Lower leg skin (tissue), 4 donors: ENCODE measurements at places on chromosomes 2 and 18. TPM values are rescaled to one million over a fixed set of nuclear protein-coding genes. Genes with fewer than 3 reads are reported as not detected.

FAM110C gene
- 28.8 TPM for total RNA-seq

DNA sequence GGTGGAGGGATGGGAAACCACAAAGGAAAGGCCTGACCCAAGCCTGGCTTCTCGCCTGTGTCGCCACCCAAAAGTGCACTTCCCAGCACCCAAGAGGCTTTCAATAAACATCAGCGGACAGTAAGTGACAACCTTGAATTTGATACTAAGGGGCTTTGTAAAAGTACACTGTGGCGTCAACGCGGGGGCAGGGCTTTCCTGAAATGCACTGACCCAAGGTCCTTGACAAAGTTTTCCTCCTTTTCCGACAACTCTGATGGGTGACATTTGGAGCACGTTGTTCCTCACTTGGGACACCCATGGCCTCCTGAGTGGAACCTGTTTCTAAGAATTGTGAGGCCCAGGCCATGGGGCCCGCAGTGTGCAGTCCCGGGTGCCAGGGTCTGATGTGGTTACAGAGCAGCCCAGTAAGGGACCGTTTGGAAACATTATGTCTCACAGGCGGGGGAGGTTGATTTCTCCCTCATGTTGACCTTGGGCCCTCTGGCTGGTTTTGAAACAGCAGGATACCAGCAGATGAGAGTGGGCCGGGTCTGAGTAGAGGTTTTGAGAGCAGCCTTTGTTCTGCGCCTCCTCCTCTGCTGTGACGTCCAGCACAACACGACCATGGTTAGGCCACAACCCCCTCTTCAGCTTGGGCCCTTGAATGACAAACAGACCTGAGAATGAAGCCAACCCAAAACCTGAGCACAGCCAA lies 2.8 kb upstream of the ZBTB14 start:
- DNase-seq = no peak

PAX8 gene
- 3.6 TPM for total RNA-seq

GRCh38 chr18:33833842-33834241 lies 255.8 kb downstream of the ASXL3 start:
- no peak for DNase-seq

GRCh38 chr18:32450026-32450691 lies 20.5 kb downstream of the GAREM1 start:
- no peak for DNase-seq

SULT1C4 gene
- total RNA-seq = 0.79 TPM

DNA sequence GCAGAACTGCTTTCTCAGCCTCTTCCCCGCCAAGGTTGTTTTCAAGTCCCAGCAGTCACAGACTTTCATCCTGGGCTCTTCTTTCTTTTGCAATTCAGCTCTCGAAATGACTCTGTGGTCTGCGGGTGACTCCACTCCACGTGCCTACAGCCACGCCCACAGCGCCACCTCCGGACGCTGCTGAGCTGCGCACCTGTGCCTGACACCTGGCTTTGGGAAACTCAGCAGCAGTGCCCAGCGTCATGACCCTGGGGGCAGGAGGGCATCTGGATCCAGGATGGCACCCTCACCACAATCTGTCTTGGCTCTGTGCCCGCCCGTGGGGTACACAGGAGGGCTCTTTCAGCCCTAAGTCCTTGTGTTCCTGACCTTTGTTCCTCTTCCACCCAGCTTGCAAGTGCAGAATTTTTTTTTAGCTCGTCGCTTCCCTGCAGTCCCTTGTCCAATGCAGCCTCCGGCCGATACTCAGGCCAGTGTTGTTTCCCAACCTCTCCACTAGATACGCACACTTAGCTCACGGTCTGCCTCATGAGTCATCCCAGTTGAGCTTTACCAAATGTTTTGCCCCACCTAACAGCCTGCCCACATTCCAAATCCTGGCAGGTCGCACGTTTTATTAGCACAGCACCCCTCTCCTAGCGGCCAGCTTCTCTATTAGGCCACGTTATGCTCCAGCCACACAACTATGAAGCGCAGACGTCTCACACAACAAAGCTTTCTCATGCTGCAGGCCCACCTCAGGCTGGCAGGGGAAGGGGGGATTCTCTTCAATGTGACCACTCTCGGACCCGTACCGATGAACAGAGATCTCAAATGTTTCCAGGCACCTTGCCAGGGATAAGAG lies 6.5 kb upstream of the CAPN10 start:
- no peak for DNase-seq

DNA sequence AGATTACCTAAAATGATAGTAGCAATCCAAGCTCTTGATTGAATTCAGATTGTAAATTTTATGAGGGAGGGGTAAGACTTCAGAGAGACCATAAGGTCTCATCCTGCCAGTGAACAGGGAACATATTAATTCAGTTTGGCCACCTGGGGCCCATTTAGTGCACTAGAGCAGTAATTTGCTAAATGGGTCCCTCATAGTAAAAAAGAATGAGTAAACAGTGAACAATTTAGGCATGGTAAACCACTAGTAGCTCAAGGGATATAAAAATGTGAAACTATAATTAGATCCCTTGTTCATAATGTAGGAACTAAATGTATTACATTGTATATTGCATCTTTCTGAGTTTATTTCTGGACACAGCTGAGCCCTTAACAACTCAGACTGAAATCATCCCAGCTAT lies 4.9 kb upstream of the PHLPP1 start:
- DNase-seq = no peak

GRCh38 chr2:67186326-67186725 lies 210.8 kb upstream of the ETAA1 start:
- no peak for DNase-seq

RESP18 gene
- not detected for total RNA-seq

DNA sequence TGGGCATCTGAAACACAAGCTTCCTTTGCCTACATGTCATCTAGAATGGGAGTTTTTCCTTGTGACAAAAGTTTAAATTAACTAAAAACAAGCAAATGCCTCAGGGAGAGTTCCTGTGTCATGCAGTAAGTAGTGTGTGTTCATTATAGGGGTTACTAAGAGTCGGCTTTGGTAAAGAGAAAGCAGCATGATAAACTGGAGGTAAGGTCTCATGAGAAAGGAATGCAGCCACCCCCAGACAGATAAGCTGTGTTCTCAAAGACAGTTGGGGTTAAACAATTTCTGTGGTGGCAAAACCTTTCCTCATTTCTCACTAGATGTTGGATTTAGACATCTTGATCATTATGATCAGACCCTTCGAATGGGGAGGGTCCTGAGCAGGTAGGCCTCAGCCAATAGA lies 129.7 kb downstream of the MAP4K4 start:
- DNase-seq = no peak

GRCh38 chr2:43214253-43214652 lies 12.2 kb downstream of the ZFP36L2 start:
- DNase-seq = no peak

DNA sequence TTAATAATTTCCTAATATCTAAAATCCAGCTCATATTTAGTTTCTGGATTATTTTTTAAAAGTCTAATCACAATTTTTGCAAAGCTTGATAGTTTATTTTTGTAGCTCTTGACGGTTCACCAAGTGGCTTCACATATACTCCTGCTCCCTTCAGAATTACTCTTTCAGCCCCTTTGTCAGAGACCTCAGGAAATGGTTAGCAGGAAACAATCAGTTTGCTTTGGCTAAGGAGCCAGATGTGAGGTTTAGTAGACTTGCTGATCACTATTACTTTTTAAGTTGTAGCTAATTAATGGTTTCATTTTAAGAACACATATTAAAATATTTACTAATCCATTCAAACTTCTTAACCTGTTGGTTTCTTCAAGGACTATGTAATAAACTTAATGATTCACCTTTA lies 2.3 kb downstream of the RBBP8 start:
- DNase-seq = no peak

KCNF1 gene
- not detected for total RNA-seq

DNA sequence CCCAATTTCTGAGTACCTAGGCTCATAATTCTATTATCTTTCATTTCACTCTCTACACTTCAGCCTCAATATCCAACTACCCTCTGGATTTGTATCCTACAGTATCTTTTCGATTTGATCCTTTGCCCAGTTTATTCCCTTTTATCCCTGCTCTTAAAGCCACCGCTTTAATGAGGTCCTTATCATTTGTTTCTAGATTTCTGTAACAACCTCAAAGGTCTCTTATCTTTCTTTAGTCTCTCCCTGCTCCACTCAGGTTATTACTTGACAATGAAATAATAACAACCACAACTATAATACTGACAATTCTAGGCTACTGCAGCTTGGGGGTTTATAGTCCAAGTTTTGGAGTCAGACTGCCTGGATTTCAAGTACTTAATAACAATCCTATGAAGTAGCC lies 25.9 kb upstream of the ASNSD1 start:
- no peak for DNase-seq

HAT1 gene
- 21.0 TPM for total RNA-seq

- no peak for DNase-seq
Observed at GRCh38 chr18:68152770-68153169, 562.1 kb downstream of the TMX3 start.

CLHC1 gene
- 9.4 TPM for total RNA-seq

- DNase-seq = no peak
Observed at GRCh38 chr2:12560618-12561017, 156.1 kb upstream of the TRIB2 start.

GRCh38 chr2:158120664-158121641 lies 19.3 kb downstream of the UPP2 start:
- no peak for DNase-seq

CNDP1 gene
- not detected for total RNA-seq

DNA sequence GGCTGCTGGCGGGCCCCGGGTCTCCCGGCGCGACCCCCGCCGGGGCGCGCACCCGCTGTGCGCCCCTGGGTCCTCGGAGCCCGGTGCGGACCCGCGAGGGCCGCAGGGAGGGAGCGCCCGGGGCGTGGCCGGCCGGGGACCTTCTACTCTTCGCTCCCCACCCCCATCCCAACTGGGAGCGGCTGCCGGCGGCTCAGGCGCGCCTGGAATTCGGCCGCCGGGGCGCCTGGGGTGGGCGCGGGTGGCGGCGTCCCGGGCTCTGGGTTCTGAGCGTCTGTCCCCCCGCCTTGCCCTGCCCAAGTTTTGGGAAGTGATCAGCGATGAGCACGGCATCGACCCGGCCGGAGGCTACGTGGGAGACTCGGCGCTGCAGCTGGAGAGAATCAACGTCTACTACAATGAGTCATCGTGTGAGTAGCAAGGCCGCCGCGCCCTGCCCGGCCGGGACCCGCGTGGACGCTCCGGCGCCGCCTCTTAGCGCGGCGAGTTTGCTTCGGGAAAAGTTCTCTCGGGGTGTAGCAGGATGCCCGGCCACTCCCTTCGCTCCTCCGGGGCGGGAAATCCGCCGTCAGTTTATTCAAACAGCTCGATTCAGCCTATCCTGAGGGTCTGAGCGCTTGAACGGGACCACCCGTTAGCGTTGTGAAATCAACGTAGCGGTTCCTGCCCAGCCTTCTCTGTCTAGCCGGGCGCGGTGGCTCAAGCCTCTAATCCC lies 502 bp downstream of the TUBB6 start:
- DNase-seq = peak; percentile 81

GRCh38 chr2:151525821-151526373 lies 116.2 kb downstream of the RIF1 start:
- DNase-seq = no peak

DNA sequence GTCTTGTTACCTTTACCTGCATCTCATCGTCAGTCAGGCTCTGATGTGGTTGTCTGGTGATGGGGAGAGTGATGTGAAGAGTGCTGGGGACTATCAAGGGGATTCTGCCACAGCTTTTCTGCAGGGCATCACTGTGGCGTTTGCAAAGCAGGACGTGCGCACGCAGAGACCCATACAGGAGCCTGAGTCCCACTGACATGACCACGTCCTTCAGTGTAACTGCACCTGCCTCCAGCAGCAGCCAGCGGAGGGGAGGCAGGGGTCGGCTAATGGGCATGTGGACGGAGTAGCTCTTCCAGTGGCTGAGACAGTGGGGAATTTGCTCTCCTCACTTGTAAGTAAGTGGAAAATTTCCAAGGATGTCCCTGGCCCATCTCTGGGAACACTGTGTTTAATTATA lies 6.5 kb downstream of the ALKAL2 start:
- no peak for DNase-seq

DNA sequence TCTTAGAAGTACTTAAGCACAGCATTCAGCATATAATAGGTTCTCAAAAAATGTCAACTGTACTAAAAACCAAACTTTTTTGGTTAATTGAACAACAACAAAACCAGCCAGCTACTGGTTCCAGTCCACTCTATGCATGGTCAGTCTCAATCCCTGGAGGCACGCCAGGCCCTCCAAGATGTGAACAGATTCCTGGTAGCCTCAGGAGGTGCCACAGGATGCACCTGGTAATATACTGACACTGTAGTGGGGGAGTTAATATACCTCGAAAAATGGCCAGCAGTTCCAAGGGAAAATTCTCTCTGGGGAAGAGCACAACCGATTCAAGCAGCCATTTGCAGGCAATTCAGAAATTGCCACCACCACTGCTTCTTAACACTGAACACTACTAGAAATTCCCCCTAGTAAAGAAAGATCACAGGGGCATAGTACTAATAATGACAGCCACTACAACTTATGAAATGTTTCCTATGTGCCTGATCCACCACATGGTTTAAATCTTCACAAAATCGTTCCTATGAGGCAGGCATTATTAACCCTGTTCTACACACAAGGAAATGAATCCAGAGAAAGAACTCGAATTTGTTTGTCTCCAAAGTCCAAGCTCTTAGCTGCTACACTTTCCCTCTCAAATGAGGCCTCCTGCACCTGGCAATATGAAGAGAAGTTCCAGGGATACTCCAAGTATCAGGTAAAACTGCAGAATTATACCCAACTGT lies 3.4 kb downstream of the MGAT4A start:
- DNase-seq = no peak
